ENCODE measurements at places on chromosomes 16 and 17.

DNA sequence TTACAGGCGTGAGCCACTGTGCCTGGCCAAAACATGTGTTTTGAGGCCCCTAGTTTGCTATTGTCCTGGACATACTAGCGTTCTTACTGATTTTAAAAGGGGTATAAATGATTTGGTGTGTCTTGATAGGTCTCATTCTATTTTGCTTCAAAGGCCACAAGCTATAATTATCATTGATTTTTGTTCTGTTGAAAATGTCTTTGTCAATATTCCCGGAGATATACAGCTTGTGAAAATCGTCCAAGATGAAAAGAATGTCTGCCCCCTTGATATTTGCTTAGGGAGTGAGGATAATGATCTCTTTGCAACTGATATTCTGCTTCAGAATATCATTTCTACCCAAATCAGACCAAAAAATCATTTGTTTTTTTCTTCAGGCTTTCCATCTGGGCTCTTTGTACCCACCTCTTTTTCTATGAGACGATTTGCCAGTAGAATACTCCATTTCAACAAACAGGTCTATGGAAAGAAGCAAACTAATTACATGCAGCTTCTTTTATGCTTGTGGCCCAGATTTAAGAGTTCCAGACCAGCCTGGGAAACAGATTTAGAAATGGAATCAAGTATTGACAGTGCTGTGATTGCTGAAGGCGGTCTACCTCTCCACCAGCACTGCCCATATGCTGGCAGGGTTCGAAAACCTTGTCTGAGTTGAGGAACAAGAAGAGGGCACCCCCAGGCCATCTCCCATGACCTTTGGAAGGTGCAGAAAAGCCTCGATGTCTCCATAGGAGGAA lies 14.1 kb upstream of the ST6GALNAC1 start:
- no peak for DNase-seq

GRCh38 chr16:25716186-25716585 lies 24.4 kb downstream of the HS3ST4 start:
- DNase-seq: no peak

DNA sequence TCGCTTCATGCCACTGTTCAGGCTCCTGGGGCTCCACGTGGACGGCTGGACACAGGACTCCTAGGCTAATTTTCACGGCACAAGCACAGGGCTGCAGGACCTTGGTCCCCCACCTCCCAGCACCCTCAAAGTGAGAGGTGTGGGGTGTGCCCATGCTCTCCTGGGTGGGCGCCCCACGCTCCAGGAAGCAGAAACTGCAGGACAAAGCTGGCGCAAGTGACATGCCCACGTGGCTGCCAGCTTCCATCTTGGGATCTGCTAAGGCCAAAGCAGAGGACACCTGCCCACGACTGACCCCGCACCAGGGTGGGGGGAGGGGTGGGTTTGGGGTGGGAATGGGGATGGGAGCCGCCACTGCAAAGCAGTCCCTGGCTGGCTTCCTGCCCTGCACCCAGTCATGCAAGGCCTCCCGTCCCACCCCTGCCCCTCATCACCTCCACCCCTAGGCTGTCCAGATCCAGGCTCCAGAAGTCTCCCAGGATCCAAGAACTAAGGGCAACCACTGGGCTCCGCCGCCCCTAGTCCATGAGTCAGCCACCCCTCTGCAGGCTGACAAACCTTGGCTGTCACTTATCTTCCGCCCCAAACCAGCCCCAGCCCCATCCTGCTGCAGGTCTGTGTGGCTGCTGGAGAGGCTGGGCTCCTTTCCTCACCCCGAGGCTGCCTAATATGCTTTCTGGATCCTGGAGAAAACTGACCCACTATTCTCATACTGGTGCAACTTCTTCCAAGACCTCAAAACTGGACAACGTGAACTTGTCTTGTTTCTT lies 11.1 kb downstream of the USP6 start:
- no peak for DNase-seq

- DNase-seq: no peak
Observed at GRCh38 chr16:52843381-52843780, 209.3 kb downstream of the CHD9NB start.

- DNase-seq: no peak
Observed at GRCh38 chr16:76518781-76519180, 241.6 kb downstream of the CNTNAP4 start.

DNA sequence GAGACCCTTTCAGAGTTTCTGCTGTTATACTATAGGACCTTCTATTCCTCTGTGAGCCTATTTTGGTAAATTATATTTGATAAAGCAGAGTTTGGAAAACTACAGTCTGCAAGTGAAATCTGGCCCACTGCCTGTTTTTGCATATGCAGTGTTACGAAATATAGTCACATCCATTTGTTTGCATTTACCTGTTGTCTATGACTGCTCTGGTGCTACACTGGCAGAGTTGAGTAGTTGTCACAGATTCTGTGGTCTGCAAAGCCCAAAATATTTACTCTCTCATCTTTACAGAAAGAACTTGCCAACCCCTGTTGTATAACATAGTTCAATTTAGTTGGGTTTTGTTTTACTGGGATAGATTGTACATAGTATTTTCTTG lies 42.3 kb downstream of the TNRC6A start:
- DNase-seq: no peak
